Right lobe of liver (tissue), 6 donors: ENCODE measurements at places on chromosomes 1 and 21.
A peak's percentile ranks its signal among the peaks of the same experiment; 100 is the strongest.

- no peak for DNase-seq
Observed at GRCh38 chr1:160774886-160775719, 20.9 kb upstream of the LY9 start.

DNA sequence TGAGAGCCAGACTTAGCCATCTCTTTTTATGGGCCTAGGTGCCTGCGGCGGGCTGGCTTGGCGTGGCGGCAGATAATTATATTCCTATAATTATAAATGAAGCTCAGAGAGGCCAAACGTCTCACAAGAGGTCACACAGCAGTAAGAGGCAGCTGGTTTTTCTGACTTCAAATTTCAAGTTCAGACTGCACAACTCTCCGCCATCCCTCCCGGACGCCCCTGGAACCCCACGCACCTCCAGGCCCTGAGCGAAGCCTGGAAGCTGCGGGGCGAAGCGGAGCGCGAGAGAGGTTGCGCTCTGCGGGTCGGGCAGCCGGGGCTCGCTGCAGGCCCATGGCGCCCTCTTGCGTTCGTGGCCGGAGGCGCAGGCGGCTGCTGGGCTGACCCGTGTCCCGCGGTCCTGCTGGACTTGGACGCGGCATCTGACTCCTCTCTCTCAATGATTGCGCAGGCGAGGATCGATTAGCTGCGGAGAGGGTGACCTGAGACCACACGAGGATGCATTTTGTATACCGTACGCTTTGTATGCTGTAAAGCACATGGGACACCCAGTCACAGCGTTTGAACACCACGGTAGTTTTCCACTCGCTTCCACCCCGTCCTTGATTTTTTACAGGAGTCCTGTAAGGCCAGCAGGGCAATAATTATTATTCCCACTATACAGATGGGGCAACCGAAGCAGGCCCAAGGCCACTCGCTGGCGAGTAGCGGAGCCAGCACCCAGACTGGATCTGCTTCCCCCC lies 272.7 kb downstream of the FOXD2 start:
- peak; percentile 86 for DNase-seq

GRCh38 chr1:172484252-172484651 lies 40.4 kb upstream of the PIGC start:
- no peak for DNase-seq

DNA sequence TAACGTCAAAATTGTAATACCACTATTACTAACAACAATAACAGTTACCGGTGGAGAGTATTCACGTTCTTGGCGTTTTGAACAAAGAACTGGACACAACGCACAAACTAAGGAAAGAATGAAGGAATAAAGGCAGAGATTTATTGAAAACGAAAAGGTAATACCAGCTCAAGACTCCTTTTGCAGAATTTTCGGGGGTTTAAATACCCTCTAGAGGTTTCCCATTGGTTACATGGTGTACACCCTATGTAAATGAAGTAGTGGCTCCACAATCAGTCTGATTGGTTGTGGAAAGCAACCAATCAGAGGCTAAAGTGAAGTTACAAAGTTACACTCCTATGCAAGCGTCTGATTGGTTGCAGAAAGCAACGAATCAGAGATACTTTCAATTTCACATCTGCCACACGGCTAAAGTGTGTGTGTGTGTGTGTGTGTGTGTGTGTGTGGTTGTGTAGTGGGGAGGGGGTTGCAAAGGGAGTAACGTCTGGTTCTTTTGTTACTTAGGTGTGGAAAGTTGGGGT lies 1.1 kb upstream of the GTF2B start:
- DNase-seq, result no peak

- peak; percentile 91 for DNase-seq
Observed at GRCh38 chr1:33255347-33256220, 708 bp upstream of the ZNF362 start.

GRCh38 chr1:2021550-2021949 lies 2.4 kb downstream of the GABRD start:
- DNase-seq, result no peak

- no peak for DNase-seq
Observed at GRCh38 chr1:155226188-155226909, 17.9 kb downstream of the MTX1 start.

DNA sequence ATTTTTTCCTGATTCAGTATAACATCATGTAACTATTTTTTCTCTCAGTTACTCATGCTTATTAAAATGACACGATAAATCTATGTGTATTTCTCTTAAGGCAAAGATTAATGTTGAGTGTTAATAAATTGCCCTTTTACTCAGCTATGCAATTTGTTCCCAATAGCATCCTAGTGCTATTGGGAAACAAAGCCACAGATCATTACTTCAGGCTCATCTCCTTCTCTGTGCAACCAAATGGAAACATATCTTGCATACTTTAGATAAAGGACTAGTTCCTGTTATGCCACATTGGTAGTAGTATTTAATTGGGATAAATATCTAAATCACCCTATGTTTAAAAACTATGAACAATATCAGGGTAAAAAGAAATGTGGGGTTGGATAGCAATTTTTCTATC lies 106.2 kb downstream of the PLPPR4 start:
- DNase-seq, result no peak

- DNase-seq, result no peak
Observed at GRCh38 chr1:52588535-52588934, 13.6 kb upstream of the GPX7 start.

GRCh38 chr1:42983253-42983652 lies 24.6 kb upstream of the SLC2A1 start:
- no peak for DNase-seq

GRCh38 chr1:224069138-224069537 lies 44.8 kb upstream of the FBXO28 start:
- no peak for DNase-seq
